ENCODE measurements at places on chromosomes 16 and 17.

DNA sequence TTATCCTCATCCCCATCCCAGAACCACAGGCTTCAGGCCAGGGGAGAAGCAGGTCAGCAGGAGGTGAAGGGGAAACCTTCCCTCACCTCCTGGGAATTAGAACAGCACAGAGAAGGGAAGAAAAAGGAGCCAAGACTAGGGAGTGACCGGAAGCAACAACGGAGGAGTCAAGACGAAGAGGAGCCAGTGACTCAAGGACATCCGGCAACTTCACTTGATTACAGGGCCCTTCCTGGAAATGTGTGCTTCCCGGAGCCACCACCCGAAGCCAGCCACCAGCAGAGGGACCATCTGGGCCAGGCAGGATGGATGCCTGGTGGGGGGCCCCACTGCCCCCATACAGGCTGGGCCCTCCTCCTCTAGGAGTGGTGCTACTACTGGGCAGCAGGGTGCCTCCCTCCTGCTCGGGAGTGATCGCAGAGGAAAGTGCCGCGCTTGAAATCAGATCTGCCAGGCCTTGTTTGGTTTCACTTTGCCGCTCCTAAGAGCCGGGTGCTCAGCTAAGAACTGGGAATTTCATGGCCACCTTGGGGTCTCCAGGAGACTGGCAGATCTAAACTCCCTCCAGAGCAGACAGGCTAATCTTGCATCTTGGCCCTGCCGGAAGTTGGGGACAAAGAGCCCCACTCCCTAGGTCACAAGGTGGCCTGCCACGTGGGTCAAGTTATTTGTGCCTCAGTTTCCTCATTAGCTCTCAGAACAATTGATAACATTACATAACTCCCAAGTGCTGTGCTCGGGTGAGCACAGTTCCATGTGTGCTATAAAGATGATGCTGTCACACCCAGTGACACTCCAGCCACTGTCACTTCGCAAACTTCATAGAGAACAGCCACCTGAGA, 6.6 kb downstream of the CDC42EP4 start:
- DNase-seq = no peak

- DNase-seq = no peak
These were observed 9.9 kb downstream of the C16orf86 start for GRCh38 chr16:67676516-67676915.

- no peak for DNase-seq
These were observed 16.3 kb upstream of the CBFA2T3 start for GRCh38 chr16:88993166-88993761.

DNA sequence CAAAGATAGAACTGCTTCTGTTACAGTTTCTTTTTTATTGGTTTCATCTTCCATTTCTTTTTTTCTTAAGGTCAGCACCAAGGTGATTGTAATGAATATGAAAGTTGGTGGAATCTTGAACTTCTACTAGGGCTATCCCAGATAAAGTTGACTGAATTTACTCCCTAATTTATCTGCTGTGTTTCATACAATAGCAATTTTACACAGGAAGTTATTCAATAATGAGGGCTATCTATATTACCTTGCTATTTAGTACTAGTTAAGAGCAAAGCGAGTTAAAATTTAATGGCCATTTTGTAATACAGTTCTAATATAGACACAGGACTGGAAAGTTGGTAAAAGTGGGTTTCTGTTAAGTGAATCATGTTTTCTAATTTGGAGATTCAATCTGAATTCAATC, 24.1 kb downstream of the USP10 start:
- DNase-seq = no peak

DNA sequence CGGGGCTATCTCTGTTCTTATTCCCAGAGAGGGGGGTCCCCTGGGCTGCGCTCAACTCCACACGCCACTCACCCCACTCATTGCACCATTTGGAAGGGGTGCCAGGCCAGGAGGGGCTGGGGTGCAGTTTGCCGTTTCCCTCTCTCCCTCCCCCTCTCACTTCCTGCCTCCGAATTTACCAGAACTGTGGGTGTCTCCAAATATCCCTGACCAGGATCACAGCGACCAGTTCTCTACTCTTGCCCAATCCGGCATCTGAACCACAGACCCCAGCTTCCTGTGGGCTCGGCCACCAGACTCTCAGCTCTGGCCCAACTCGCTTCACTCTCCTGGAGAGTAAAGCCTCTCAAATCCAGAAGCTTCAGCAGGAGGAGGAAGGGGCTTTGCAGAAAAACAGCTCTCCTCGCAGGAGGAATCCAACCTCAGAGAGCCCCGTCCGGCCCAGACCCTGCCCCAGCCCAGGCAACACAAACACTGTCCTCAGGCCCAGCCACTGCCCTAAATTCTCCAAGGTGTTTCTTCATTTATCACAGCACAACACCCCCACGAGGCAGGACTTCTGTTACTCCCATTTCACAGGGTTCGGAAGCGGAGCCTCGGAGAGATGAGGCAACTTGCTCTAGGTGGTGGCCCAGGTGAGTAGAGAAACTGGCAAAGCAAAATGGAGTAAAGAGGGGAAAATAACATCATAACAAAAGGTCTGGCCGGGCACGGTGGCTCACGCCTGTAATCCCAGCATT, 423 bp upstream of the ASGR2 start:
- DNase-seq = no peak

- no peak for DNase-seq
These were observed 46.5 kb downstream of the STX8 start for GRCh38 chr17:9529033-9529700.

- DNase-seq = no peak
These were observed at the start of gene DOC2B for GRCh38 chr17:181245-182049. DOC2B (minus strand) TSS chr17:181650; CDS start chr17:181479, 171 bp downstream.

DNA sequence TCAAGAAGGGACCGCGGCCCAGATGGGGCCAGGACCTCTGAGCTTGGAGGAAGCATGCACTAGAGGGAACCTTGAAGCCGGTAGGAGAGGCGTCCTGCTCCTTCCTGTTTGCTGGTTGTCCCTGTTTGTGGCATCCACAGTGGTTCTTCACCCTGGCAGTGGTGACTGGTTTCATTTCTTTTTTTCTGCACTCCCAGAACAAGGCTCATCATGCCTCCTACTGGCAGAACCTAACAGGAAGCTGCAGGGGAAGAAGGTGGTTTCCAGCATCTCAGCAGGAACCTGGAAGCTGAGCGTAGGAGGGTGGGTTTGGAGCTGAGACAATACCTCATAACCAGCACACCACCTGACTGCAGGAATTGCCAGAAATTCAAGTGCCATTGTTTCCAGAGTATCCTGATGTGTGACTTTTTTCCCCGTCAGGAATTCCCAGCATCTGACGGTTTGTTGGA, 5.8 kb downstream of the TMEM231 start:
- DNase-seq = peak; percentile 28

DNA sequence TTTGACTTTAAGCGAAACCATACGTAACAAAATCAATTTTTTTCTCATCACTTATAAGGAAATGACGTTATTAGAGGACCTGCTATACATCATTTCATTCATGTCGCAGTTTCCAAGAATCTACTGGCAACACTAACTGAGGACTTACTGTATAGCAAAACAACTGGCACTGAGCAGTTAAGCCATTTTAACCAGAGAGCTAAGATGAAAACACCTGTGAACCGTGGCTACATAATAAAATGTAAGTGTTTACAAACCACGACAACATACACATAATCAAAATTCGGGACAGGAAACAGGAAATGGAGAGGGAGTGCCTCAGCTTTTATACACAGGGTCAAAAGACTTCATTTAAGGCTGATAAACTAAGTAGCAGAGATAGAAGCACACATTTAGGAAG, 29.5 kb downstream of the METTL16 start:
- no peak for DNase-seq
